ENCODE measurements at places on chromosomes 2 and 18.

DNA sequence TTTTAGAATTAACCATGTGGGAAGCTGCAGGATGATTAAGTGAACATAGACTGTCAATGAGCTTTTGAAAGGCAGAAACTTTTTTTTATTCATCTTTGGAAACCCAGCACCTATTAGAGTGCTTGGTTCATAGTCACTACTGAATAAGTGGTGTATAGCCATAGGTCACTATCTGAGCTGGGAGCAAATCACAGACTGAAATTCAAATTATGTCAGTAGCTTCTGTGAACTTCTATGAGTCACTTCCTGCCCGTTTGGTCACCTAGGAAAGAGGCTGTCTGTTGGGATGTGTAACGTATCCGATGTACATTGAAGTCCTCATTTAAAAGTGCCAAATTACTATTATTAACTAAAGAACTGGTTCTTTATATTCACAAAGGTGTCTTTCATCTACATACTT is 20.5 kb upstream of the SLC40A1 start:
- DNase-seq = no peak

DNA sequence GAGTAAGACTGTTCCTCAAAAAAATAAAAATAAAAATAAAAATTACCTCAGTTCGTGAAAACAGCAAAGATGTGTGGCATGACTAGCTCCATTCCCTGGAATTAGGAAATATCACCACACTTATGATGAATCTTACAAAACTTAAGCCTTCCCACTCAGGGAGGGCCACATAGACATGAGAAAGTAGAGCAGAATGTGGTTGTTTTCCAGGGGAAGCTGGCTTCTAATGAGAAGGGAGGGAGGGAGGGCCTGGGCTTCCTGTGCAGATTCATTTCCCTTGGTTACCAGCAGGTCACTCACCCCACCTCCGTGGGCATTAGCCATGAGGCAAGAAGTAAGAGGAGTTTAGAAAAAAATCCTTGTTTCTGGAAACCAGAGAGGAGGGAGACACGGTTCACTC is 95.9 kb upstream of the RMDN2 start:
- no peak for DNase-seq

DNA sequence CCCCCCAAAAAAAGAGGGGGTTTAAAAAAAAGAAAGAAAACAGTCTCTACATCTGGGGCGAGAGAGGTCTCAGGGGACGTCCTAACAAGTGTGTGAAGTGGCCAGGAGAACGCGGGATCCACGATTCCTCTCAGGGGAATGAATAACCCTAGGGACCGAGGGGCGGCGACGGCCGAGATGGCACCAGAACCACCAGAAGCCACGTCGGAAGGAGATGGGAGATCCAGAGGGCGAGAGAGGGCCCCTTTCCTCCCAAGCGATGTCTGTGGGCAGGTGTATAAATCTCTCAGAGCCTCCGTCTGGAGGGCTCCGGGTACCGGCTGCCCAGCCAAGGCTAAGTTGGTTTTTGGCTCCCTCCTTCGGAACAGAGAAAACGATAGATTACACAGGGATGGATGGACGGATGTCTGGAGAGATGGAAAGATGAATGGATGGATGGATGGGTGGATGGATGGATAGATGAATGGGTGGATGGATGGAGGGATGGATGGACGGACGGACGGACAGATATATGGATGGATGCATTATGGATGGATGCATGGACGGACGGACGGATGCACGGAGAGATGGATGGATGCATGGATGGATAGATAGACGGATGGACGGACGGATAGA is 1.7 kb downstream of the EPHA4 start:
- no peak for DNase-seq

DNA sequence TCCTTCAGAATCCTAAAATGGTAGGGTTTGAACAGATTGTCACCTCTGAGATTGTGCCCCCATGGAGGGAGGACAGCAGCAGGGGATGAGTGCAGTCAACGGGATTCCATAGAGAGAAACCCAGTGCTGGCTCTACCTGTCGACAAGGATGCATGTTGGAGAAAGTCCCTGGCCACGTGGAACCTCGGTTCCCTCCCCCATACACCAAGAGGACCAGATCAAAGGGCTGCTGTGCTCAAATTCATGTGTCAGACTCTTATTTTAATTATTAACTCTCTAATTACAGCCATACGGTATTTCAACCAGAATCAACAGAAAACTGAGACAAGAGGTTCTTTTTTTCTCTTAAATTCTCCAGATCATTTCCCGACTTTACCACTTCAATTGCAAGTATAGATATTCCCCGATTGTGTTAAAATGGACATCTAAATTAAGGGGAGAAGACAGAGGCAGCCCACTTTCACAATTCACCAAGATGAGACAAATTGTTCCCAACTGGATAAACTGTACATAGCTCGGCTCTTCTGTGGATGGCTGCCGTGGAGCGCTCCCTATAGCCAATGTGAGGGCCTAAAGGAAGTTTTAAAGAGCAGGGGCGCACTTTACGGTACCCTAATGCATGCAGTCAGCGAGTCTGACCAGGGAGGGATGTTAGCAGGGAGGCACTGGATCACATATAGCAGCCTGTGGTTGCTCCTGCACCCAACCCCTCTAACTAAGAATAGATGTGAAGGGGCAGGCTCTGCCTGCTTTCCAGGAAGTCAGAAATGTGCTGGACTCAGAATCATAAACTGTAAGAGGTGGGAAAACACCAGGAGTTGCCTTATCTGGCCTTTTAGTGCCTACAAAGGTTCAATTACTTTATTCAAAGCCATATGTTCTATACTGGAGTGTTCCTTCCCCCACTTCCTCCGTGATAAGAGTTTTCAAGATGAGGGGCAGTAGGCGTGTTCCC is 123.1 kb downstream of the CACNB4 start:
- no peak for DNase-seq

DNA sequence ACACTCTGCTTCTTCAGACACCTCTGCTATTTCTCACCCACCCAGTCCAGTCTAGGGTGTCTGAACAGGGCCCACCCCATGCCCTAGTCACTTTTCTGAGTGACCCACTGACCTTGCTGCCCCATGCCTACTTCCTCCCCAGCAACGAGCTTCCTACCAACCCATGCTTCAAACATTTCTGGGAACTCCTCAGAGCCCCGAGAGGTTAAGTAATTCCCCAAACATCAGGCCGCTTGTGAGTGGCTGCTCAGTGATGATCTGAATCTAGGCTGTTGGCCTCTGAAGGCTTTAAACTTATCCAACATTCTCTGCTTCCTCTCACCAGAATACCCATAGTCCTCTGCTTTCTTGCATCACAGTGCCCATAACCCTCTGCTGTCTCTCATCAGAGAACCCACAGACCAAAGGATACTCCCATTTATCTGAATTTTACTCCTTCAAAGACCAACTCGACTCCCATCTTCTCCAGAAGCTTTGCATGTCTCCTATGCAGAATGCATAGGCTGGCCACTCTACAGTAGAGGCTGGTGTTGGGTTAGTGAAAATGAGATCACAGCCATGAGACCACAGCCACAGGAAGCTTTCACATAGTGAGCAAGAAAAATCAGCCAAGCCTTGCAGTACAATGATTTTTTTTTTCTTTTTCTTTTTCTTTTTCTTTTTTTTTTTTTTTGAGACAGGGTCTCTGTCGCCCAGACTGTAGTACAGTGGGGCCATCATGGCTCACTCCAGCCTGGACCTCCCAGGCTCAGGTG is 309.5 kb upstream of the LYPD1 start:
- no peak for DNase-seq

- DNase-seq = no peak
Measured at GRCh38 chr18:43606795-43607194, 329.5 kb upstream of the SYT4 start.

- no peak for DNase-seq
Measured at GRCh38 chr2:188219541-188219940, 72.1 kb upstream of the GULP1 start.

DNA sequence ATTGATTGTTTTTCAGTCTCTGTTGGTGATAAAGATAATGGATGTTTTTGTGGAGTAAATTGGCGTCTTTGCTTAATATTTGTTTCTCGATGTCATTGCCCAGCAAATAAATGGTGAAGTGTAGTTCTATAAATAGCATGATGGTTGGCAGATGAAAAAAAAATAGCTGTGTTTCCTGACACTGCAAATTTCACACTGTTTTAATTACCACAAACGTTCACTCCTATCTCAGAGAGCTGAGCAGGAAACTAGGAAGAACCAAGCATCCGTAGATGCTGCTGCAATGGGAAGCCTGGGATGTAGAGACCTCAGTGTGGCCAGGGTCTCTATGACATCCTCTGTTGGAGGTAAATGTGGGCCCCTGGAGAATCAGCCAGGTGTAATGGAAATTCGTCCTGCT is 183.2 kb downstream of the CYRIA start:
- no peak for DNase-seq

- DNase-seq = peak; percentile 45
Measured at GRCh38 chr18:62420513-62421209, 95.6 kb downstream of the TNFRSF11A start.

- no peak for DNase-seq
Measured at GRCh38 chr2:191797942-191798876, 48.7 kb downstream of the CAVIN2 start.

- no peak for DNase-seq
Measured at GRCh38 chr2:240624011-240624949, 1.0 kb upstream of the GPR35 start.

DNA sequence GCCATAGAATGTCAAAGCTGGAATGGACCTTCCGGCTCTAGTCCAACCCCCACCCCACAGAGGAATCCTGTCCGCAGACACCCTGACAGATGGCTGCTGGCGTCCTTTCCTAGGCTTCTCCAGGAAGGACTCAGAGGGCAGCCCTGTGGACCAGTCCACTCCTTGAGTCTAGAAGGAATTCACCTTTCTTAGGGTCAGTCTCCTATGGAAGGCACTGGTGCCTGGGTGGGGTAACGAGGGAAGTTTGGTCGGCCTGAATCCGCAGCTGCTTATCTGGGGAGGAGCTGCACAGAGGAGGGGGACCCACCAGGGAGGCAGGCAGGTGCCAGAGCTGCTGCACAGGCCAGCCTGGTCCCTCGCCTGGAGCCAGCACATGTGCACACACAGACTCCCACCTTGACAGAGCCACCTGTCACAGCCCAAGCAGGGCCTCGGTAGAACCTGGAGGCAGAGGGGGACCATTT is 2.5 kb downstream of the DNMT3A start:
- DNase-seq = no peak

DNA sequence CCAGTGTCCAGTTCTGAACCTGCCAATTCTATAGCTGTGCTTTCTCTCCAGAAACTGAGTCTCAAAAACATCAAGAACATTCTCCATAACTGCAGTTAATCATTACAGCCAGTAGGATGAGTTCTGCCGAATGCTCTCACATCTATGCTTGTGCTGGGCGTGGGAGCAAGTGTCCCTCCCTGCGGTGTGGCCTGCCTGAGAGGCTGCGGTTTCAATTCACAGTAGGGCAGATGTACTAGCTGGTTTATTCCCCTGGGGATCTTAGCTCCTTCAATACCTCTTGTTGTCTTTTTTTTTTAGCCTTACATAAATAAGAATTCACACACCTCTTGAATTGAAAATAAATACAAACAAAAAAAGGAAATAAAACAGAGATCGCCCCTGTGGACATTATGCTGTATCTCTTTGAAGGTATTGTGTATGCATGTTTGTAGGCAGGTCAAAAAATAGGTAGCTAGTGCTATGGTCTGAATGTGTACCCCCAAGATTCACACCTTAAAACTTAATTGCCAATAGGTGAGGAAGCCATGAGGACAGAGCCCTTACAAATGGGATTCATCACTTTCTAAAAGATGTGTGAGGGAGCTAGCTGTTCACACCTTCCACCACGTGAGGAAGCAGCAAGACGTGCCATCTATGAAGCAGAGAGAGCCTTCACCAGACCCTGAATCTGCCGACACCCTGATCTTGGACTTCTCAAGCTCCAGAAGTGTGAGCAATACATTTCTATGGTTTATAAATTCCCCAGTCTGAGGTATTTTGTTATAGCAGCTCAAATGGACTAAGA is 74.3 kb downstream of the BCL2L11 start:
- no peak for DNase-seq

- no peak for DNase-seq
Measured at GRCh38 chr18:14937271-14937670, 189.3 kb downstream of the ANKRD30B start.

DNA sequence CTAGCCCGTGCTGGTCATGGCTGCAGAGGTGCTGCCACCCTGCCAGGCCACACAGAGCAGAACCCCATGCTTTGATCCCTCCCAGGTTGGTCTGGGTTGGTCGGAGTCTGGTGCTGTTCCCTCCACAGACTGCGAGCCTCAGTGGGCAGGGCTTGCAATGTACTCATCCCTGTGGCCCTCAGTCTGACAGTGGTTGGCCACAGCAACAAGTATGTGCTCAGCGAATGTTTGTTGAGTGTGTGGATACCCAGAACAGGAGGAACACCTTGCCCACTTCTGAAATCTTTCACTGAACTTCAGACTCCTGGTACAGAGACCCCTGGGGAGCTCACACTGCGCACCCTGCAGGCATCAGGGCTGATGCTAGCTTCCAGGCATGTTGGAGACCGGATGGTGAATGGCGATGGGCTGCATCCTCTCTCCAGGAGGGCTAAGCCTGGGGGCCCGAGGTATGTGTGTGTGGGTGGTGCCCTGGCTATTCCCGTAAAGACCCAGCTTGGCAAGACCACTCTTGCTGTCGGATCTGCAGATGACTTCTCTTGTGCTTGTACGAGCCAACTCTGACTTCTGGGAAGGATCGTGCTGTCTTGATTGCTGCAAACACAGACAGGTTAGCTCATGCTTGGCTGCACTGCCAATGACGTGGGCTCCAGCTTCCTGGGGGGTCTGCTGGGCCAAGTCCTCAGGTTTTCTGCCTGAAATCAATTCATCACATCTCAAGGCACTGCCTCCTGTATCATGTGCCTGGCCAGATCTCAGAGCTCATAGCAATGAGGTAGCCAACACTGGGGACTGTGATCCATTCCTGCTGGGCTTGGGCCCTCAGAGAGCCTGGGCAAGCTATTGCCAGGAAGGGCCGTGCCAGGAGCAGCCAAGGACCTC is 43.7 kb downstream of the RHOB start:
- no peak for DNase-seq

- DNase-seq = no peak
Measured at GRCh38 chr2:65607662-65608305, 175.4 kb upstream of the SPRED2 start.

GRCh38 chr18:71327850-71328249 is 1039.0 kb downstream of the SOCS6 start:
- no peak for DNase-seq

DNA sequence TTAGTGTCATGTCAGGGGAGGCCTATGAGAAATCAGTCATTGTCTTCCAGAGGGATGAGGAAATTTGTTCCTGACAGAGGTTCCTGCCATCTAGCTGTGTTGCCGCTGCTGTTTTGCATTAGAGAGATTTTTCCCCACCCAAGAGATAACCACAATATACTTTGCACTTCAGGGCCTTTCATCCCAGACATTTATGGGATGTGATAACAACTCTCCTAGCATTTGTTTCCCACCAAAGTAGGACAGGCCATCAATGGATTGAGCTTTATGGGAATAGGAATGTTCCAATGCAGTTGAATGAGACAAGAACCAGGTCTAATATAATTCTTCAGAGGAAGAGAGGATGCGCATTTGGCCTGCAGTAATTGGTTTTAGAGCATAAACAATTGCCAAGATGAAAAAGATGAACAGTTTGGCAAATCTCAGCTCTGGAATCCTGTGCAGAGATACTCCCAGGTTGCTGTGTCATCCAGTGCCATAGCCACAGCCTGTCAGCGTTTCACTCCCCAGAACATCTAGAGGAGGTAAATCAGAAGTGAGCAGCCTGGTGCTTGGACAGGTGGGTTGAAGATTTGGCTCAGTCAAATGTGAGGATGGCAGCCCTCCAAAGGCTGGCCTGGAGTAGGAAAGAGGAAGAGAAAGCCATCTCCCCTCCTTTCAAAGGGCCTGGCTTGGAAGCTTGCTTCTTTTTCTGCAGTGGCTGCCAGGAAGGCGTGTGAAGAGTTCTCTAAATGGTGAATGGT is 93.7 kb upstream of the SETBP1 start:
- DNase-seq = no peak

GRCh38 chr2:71045865-71046548 is 22.4 kb upstream of the NAGK start:
- no peak for DNase-seq
